NCI-H2029 (cell line): ENCODE measurements at places on chromosomes 1 and 21.

DNA sequence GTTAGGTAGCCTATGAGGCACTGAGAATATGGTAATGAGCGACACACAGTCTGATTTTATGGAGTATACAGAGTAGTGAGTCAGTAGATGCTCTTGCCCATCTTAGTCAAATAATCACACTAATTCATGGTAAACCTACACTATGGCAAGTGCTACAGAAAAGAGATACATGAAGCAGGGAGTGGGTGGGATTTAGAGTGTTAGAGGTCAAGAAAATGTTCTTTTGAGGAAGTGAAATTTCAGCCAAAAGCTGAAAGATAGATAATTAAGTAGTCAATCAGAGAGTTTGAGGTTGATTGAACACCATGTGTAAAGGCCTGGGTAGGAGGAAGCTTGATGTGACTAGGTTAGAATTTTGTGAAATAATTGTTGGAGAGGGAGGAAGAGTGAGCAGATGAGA lies 14.7 kb downstream of the MDM4 start:
- no peak for DNase-seq

DNA sequence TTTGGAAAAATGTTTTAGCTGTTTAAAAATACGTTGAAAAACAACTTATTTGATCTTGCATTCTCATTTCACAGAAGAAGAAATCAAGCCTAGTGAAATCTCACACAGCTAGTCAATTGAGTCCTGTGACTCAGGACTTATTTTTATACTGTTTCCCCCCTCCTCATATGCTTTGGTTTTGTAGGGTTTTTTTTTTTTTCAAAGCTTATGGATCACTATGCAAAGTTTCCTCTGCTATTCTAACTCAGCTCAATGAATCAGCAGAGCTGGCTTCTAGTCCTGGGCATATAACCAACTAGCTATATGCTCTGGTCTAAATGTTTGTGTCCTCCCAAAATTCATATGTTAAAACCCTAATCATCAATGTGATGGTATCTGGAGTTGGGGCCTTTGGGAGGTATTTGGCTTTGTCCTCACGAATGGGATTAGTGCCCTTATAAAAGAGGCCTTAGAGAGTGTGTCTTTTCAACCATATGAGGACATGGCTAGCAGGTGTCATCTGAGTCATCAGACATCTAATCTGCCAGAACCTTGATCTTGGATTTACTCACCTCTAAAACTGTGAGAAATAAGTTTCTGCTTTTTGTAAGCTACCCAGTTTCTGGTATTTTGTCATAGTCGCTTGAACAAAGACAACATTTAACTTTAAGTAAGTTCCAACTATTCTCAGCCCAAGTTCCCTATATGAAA lies 317.2 kb upstream of the C1orf87 start:
- DNase-seq: no peak

DNA sequence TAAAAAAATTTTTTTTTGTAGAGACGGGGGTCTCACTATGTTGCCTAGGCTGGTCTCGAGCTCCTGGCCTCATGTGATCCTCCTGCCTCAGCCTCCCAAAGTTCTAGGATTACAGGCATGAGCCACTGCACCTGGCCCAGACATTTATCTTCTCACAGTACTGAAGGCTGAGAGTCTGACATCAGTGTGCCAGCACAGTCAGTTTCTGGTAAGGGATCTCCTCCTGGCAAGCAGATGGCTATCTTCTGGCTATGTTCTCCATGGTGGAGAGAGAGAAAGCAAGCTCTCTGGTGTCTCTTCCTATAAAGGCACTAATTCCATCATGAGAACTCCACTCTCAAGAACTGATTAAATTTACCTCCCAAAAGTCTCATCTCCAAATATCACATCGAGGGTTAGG lies 57.8 kb upstream of the C1orf185 start:
- no peak for DNase-seq

DNA sequence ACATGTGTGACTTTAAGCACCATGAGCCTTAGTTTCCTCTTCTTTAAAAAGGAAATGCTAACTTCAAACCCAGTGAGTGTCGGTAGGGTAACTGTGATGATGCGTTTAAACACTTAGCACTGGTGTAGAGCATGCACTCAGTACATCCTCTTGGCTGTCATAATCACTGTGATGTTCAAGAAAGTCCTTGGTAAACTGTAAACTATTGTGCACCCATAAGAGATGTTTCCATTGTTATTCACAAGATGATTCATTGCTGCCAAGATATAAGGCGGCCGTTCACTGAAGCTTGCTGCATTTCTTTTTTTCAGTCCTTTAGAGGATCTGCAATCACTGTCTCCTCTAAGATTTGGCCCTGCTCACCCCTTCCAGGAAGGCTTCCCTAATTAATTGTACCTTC lies 61.8 kb upstream of the DAB1 start:
- DNase-seq: no peak

GRCh38 chr1:205211839-205212536 lies 486 bp upstream of the DSTYK start:
- no peak for DNase-seq

DNA sequence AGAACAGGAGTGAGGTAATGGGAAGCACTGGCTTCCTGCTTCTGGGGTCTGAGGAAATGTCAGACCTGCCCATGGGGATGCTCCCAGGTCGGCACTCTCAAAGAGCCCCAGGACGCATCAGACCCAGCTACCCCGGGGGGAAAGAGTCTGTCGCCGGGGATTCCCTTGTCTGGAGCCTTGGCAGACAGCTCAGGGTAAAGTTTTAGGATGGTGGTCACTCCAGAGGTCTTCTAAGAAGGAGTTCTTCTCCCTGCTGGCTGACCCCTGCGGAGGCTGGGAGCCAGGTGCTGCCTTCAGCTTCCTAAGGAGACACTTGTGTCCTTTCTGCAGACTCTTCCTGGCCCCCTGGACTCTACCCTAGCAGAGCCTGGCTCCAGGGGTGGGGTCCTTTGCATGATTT lies 61.9 kb upstream of the PSEN2 start:
- no peak for DNase-seq

DNA sequence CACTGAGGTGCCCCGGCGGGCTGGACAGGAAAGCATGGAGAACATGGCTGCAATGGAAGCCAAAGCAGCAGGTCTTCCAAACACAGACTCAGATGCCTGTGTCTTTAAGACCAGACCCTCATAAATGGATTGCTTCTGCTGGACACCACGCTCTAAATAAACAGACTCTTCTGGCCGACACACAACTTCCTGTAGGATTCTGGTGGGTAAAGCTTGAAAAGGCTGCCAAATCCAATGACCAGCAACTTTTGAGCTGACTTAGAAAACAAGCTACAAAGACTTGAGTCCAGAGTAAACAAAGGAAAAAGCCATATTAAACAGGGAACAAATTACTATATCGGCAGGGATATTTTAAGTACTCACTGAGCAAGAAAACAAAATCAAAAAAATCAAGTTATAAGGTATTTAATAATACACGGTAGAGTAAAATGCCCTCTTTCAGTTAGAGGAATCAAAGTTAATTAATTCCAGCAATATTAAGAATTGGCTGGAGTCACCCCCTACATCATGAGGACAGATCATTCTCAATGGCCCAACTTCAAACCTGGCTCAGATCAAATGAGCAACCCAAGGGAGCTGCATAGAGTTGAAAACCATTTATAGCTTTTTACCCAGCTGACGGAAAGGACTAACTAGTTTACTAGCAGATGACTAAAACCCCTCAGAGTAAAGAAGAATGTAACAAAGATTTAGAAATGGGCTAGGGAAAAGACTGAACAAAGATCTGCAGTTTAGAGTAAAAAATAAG lies 102.4 kb downstream of the TGFBR3 start:
- no peak for DNase-seq
